Ammon's horn (tissue), 1 donor: ENCODE measurements at places on chromosomes 4 and X.

DNA sequence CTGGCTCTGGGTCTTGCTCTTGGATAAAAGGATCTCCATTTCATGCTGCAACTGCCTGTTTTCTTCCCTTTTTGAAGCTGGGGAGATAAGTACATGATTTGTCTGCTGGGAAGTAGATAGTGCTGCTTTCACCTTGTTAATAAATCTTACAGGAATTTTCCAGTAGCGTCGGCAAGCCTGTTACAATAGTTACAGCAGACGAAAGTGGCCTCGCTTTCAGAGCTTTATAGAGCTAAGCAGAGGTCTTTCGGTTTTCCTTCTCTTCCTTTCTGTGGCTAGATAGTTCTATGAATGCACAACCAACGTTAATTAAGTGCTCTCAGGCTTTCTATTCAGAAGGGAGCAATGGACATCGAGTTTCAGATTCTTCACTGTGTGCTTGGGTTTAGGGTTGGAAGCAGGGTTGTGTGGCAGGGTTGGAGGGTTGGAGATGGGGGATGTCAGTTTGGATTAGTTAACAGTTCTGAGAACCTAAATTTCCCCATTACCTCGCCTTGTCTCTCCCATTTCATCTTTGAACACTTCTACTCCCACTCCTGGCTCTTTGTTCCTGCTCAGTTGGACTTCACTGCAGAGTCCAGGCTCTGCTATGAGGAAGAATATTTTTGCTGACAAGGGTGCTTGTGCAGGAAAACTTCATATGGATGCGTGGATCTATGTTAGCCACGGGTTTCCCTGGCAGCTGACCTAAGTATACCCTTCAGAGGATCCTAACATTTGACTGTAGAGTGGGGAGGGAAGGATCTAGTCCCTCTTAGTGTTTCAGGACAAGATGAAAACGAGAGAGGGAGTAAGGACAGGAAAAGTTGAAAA, 237.9 kb downstream of the ARHGAP10 start:
- DNase-seq = no peak

DNA sequence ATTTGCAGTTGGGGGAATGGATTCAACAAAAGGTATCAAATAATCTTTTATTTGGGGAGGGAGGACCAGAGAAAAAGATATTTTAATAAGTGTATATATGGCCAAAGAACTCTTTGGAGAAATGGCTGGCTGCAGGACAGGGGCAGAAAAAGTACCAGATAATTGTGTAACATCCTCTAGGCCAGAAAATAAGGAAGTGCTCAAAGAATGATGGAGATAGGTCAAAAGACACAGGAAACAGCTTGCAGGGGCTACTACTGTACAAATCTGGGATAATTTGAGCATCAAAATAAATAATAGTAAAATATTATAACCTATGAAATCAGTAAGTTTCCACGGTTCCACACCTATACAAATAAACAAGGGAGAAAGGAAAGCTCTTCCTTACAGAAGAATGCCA, 34.8 kb downstream of the KLHL5 start:
- no peak for DNase-seq

DNA sequence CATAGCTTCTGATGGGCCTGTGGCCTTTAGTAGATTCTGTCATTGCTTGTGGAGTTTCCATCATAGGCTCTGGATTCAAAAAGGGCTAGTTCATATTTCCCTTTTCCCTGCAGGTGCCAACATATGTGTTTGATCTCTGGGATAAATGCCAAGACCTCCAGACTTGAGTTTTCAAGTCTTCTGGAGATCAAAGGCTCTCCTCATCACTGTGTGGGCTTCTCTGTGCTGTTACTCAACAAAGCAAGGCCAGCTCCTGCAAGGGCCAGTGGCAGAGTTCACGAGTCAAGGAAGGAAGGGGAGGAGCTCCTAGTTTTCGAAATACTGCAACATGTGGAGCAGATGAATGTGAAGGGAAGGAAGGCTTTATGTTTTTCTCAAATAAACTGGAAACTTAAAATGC, 62.7 kb upstream of the SCML1 start:
- DNase-seq = no peak

DNA sequence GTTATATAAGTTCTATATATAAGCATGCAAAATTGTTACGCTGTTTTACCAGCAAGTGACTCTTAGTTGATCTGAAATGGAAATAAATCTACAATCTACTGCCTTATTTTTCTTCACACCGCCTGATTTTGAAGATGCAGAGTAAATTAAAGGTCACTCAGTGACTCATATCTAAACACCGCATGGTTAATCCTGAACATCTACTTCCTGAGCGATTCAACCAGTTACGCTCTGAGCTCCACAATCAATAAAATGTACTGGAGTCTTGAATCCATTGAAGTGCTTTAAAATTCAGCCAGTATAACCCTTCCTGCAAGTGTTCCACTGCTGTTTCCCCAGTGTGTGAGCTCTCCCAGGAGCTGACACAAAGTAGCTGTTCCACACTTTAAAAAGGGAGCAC, 192.8 kb downstream of the SLC7A11 start:
- no peak for DNase-seq

DNA sequence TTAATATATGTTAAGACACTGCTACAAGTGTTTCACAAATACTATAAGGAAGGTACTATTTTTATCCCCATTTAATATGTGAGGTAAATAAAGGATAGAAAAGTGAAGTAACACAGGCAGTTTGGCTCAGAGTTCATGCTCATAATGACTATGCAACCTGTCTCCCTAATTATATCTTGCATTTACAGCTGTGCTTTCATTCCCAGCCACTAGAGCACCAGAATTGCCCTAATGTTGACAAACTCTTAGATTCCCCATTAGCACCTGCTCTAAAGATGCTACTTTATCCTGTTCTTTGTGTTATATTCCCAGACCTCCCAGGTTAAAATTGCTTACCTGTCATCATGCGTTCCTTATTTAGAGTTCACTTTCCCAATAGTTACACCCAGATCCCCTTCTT, 833.6 kb downstream of the CCSER1 start:
- no peak for DNase-seq

- DNase-seq = no peak
Measured at GRCh38 chrX:2620576-2620975, 70.5 kb upstream of the CD99 start.

DNA sequence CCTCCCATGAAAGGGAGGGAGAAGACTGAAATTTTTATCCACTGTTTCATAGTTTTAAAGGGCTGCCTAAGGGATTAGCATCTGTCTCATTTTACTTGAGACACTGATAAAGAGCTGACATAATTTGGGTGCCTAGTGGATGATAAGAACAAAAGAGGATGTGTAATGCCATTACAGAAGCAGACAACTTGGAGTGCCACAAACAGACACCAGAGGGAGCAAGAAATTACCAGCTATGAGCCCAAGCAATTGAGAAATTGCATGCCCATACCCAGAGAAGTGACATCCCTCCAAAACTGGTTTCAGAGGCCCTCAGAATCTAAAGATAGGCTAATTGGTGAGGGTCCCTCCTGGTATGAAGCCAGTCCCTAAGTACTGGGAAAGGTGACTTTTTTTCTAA, 38.5 kb upstream of the POU3F4 start:
- DNase-seq = peak; percentile 39

DNA sequence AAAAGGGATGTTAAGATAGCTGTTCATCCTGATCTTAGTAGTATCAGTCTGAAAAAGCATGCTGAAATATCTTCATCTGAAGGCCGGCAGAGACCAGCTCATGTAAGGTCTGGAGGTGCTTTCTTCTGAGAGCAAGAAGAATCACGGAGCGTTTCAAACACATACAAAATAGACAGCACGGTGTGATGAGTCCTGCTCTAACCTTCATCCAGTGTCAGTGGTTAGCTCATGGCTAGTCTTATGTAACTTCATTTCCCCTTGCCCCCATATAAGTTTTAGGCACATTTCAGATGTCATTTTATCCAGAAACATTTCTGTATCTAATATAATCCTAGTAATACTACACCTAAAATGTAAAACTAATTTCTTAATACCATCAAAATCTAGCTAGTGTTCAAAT, 27.8 kb downstream of the ADD1 start:
- DNase-seq = no peak

DNA sequence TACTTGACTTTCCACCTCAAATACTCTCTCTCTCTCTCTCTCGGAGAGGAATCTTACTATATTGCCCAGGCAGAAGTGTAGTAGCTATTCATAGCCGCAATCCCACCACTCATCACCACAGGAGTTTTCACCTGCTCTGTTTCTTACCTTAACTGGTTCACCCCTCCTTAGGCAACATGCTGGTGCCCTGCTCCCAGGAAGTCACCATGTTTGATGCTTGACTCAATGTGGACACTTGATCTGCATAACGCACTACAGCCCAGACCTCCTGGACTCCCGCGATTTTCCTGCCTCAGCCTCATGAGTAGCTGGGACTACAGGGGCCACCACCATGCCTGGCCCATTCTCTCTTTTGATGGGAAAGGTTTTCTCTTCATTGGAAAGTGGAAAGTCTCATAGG, 271.8 kb downstream of the FBXW7 start:
- DNase-seq = no peak

DNA sequence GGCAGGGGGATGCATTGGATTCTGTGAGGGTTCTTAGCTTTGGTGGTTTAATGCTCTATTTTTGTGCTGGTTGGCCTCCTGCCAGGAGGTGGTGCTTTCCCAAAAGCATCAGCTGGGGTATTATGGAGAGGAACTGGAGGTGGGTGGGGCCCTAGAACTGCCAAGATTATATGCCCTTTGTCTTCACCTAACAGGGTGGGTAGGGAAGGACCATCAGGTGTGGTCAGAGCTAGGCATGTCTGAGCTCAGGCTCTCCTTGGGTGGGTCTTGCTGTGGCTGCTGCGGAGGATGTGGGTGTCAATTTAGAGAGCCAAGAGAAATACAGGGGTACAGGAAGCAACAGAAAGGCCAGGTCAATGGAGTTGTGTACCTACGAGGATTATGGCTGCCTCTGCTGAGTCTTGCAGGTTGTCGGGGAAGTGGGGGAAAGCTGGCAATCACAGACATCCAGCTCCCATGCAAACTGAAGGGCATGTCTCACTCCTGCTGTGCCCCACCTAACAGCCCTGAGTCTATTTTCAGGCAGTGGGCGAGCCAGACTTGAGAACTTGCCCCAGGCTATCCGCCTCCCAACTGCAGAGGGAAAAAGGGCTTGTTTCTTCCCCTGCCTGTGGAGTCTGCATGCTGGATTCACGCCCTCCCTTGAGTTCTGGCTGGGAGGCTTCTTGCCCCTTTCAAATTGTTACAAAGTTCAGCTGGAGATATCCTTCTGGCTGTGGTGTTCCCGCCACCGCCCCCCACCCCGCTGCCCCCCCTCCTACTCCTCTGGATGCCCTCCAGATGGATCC, 212.0 kb downstream of the COMMD8 start:
- no peak for DNase-seq

GRCh38 chr4:72432282-72432681, 136.7 kb downstream of the ADAMTS3 start:
- no peak for DNase-seq

- DNase-seq = no peak
Measured at GRCh38 chrX:155314260-155314659, 20.2 kb downstream of the CLIC2 start.

DNA sequence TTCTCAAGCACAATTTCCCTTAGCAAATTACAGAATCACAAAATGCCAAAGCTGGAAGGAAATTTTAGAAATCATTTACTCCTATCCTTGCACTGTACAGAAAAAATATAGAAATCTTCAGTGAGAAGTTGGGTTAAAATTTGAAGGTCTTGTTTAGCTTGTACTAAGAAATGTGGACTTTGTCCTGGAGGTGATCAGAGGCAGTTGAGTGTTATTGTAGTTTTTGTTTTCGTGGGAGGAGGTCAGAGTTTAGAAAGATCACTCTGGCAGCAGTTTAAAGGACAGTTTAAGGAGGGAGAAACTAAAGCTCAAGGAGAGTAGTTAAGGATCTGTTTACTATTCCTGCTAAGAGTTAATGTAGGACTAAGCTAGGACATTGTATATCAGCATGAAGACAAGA, 54.4 kb upstream of the CXorf51B start:
- DNase-seq = no peak

DNA sequence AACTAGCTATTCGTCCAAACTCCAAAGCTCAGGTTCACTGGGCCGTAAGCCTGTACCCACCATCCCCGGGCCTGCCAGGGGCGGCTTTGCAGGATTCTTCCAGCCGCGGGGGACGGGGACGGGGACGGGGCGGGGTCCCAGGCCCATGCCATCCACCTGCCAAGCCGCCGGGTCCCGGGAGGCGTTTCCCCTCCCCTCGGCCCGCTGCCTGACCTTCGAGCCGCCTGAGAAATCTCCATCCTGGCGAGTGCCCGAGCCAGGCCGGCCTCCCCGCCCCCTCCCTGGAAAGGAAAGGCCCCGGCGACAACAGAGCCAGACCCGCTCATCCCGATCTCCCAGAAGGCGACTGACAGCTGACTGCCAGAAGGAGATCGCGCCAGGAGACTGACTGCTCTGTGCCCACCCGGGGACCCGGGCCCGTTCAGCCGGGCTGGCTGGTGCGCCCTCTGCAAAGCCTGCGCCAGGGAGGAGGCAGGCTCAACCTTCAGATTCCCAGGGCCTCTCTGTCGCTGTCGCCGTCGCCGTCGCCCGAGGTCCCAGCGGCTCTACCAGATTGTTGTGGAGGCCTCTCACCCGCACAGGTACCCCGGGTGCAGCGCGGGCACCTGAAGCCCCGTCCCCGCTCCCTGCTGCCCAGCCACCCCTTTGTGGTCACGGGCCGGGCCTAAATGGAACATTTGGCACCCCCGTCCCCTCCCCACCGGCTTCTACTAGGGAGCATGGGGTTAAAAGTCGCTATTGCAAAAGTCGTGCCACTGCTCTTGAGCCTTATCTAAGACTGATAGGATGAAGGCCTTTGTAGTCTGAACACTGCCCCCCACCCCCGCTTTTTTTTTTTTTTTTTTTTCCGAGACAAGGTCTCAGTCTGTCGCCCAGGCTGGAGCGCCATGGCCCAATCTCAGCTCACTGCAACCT, at the start of gene RGN:
Gene RGN, plus strand, starts transcription at position 315 of the 915 bp plus-strand sequence. CDS start 2,702 bp downstream, outside the sequence.
- peak; percentile 2 for DNase-seq

DNA sequence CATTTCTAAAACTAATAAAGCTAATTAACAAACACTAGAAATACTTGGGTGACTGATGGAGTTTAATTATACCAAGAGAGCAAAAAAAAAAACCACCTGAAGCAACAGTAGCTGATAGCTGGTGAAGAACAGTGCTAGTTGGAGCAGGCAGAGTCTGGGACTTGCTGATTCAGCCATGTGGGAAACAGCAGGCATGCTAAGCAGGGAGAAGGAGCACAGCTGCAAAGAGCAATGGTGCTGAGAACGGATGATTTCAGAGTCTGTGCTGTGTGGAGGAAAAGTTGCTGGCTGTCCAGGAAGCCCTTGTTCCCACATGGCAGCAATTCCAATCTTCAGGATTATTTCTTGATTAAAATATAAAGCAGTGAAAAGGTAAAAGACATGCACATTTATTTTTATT, 68.8 kb downstream of the NPY1R start:
- DNase-seq = peak; percentile 63

- no peak for DNase-seq
Measured at GRCh38 chr4:173403051-173403450, 4.1 kb upstream of the SCRG1 start.

DNA sequence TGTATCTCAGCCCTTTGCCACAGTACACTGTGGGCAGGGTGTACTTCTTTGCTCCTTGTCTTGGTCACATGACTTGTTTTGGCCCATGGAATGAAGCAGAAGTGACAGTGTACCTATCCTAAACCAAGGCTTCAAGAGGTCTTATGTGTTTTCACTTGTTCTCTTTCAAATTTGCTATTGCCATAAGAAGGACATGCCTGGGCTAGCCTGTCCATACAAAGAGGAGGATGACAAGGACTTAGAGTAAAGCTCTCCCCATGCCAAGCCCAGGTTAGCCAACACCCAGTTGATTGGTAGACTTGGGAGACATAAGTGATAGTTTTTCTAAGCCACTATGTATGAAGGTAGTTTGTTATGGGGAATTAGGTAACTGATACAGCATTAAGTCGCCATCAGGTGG, 141.1 kb upstream of the MID1 start:
- no peak for DNase-seq
